Mammary epithelial cell (primary cell): ENCODE measurements at places on chromosomes 4 and X. TPM values are rescaled to one million over a fixed set of nuclear protein-coding genes. Genes with fewer than 3 reads are reported as not detected.

Gene ARMCX2
- total RNA-seq = 26.0 and 26.9 TPM in 2 replicates

Gene CHIC1
- total RNA-seq = 10.5 TPM

Gene DOCK11
- total RNA-seq = 1.3 TPM

Gene HMX1
- not detected for total RNA-seq

Gene DCAF8L2
- not detected in 2 replicates for total RNA-seq

Gene LARP7
- 29.5 and 34.9 TPM in 2 replicates for total RNA-seq

Gene CLRN2
- total RNA-seq = not detected

Gene SSX4B
- not detected in 2 replicates for total RNA-seq

Gene NPY2R
- total RNA-seq = not detected

Gene MAGED4
- total RNA-seq = 1.7 and 6.8 TPM in 2 replicates
